NCI-H1694 (cell line): ENCODE measurements at places on chromosomes 5 and 9.

DNA sequence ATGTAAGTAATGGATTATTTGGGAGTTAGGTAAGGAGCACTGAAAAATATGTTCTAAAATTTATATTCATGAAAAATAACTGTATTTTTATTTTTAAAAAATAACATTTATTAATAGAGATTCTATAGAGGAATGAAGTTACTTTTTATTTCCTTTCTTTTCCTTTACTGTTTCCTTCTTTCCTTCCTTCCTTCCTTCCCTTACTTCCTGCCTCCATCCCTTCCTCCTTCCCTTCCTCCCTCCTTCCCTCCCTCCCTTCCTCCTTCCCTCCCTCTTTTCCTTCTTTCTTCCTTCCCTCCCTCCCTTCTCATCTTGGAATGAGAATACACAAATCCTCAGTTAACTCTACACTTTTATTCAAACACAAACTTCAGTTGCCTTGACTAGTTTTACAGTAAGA lies 560.1 kb downstream of the RAB3C start:
- no peak for DNase-seq

DNA sequence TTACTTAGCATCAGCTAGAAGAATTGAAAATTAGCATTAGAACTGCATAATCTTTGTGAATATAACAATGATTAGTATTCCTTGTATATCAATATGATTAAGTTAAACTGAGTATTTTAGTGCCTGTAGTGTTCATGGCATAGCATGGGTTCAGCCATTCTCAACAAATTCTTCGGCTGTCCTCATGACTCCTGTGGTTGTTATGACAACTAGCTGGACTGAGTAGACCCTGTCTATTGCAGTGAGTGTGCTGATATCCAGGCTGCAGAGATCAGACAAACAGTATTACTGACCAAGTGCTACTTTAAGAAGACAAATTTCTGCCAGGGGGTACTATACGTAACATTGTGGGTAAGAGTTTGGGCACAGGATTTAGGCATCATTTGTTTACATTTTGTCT lies 125.9 kb downstream of the NUDT12 start:
- DNase-seq: no peak

GRCh38 chr5:159385536-159385935 lies 55.2 kb upstream of the IL12B start:
- DNase-seq: no peak

GRCh38 chr9:114285166-114285867 lies 37.6 kb upstream of the ORM1 start:
- no peak for DNase-seq

- no peak for DNase-seq
Observed at GRCh38 chr5:176820937-176821336, 10.6 kb downstream of the UNC5A start.

GRCh38 chr9:122396614-122397148 lies 25.9 kb downstream of the PTGS1 start:
- no peak for DNase-seq

DNA sequence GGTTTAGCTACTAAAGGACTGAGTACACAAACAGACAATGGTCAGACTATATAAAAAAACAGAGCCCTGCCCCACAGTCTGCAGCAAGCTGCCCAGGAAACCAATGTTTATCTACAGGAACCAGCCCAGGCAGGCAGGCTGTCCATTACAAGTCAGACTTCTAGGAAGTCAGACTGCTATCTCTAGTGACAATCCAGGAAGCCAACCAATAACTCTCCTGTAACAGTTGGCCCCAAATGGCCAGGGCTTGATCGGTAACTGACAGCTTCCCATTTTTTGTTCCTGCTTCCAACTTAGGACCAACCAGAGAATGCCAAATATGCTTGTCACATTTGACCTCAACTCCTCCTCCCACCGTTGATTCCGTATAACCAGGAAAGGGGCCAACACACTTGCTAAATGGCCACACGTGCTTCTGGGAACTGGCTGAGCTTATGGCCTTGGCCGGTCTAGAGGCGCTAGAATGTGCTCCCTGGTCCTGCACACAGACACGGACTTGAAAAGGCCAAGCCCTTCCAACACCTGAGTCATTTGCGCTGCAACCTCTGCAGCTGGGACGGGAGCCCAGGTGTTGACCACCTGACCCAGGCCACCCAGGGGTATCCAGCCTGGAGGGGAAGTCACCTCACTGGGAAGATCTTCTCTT lies 79.6 kb upstream of the CDK20 start:
- no peak for DNase-seq

DNA sequence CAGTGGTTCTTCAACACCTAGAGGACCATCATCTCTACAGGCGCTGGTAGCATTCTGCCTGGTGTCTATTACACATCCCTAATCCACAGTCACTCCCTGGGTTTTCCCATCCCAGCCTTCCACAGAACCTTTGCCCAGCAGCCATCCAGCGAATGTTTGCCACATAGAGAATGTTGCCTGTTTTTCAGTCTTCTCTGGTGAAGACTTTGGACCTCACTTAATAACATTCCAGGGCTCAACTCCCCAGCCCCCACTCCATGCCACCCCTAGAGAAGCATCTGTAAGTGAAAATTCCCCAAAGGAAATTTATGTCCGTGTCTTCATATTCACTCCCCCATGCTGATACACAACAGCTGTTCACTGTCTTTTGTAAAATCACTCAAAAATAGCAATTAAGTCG lies 249.6 kb downstream of the AOPEP start:
- no peak for DNase-seq

GRCh38 chr5:111914966-111915636 lies 158.1 kb upstream of the NREP start:
- DNase-seq: no peak

DNA sequence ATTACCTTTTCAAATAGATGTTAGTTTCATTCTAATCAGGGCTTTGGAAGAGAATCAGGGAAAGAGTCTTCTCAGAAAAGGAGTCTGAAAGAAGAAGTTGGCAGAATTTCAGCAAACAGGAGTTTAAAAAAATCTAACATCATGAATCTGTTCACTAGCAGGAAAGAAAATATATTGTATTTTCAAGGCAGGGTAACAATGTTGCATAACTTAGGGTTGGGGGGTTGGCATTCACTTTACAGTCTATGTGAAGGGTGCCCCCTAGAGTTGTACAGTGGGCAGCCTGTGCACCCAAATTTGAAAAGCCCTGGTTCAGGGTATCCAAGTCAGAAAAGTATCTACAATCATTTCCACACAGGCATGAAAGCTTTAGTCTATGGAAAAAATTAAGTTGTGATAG lies 348.4 kb upstream of the SLC30A5 start:
- DNase-seq: no peak

GRCh38 chr9:129323376-129323998 lies 145.4 kb upstream of the IER5L start:
- DNase-seq: no peak

DNA sequence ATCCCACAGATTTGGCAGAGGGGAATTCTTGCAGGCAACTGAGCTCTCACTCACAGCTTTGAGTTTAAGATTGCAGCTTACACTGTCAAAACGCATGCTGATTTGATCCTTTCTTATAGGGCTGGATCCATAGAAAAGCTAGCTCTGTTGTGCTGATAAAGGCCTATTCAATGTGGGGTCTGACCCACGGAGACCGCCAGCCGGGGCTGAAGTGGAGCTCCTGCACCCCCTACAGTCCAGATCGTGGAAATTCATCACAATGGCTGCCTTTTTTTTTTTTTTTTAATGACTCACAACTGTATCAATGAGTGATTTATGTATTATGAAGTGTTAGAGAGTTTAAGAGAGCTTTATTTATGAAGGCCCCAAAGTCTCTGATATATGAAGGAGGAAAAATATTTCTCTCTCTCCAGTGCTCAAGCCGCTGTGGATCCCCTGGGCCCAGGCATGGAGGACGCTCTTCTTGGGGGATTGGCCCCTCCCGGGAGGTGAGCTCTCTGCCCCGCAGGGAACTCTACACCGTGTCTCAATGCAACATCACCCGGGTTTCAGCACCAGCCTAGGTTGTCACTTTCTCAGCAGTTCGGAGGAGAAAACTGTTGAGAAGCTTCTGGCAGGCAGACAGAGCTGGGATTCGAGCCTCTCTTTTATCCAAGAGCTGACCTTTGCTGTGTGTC lies 700.2 kb downstream of the IRX1 start:
- DNase-seq: no peak

DNA sequence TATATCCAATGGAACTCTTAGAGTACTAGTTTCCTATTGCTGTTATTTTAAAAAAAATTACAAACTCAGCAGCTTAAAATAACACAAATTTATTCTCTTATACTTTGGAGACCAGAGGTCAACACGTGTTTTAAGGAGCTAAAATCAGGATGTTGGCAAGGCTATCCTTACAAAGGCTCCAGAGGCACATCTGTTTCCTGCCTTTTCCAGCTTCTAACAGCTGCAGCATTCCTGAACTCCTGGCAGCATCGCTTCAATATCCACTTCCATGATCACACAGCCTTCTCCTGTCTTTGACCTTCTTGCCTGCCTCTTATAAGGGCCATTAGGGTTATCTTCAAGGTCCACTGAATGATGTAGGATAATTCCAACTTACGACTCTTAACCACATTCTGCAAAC lies 92.2 kb upstream of the CCNG1 start:
- no peak for DNase-seq

DNA sequence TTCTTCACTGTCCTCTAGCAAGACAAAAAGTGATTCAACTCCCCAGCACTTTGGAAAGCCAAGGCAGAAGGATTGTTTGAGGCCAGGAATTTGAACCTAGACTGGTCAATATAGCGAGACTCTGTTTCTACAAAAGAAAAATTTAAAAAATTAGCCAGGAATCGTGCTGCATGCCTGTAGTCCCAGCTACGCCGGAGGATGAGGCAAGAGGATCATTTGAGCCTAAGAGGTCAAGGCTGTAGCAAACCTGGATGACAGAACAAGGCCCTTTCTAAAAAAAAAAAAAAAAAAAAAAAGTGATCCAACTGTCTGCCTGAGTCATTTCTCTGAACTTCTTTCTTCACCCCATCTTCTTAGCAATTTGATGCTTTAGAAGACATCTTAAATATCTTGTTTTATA lies 12.4 kb downstream of the ITGA2 start:
- DNase-seq: no peak

DNA sequence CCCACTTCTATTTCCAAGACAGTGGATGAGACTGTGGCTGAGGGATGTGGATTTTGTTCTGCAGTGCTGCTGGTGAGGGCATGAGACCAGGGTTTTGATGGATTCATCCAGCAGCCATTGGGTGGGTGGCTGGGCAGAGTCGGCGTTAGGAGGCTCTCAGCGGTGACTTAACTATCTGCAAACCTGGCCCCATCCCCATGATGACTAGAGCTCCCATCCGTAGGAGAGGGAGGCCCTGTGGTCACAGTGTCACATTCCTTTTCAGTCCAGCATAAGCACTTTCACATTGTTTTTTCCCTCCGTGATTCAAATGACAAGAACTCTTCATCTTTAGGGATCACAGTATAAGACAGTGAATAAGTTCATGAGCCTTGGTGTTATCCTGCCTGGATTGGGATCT lies 60.4 kb upstream of the SPRY4 start:
- no peak for DNase-seq

- no peak for DNase-seq
Observed at GRCh38 chr5:103487218-103487617, 75.4 kb downstream of the NUDT12 start.

DNA sequence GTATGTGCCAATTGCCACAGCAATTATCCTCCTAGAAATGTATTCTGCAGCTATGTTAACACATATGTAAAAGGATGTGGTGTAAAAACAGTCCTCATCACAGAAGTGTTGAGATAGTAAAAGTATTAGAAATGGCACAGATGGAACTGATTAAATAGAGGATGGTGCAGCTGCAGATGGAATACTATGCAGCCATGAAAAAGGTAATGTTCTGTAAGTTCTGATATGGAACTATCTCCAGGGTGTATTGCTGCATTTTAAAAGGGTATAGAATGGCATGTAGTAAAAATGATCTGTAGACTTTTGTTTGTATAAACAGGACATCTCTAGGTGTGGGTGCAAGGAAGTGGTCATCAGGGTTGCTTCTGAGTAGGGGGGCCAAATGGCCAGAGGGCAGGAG lies 63.0 kb upstream of the PHYKPL start:
- no peak for DNase-seq

- no peak for DNase-seq
Observed at GRCh38 chr5:56161439-56161823, 71.7 kb downstream of the ANKRD55 start.

GRCh38 chr5:127820910-127821553 lies 117.8 kb downstream of the CCDC192 start:
- DNase-seq: no peak

GRCh38 chr5:58346041-58346440 lies 113.8 kb downstream of the PLK2 start:
- DNase-seq: no peak

GRCh38 chr5:5231576-5231975 lies 91.4 kb downstream of the ADAMTS16 start:
- no peak for DNase-seq

DNA sequence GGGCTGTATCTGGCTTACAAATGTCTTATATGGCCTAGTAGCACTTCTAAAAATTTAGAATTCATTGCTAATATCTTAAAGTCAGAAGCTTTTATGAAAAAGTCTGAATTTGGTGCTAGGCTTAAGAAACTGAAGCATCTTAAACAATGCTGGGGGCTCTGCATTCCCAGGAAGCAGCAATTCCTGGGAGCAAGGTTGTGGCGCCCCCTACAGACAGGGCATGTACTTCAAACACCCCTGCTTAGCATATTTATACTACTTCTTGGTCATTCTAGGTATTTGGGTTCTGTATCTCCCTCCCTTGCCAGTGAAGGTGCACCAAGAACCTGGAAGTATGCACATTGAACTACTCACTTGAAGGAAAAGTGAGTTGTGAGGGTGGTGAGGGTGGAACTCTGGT lies 64.6 kb upstream of the GRIA1 start:
- no peak for DNase-seq

DNA sequence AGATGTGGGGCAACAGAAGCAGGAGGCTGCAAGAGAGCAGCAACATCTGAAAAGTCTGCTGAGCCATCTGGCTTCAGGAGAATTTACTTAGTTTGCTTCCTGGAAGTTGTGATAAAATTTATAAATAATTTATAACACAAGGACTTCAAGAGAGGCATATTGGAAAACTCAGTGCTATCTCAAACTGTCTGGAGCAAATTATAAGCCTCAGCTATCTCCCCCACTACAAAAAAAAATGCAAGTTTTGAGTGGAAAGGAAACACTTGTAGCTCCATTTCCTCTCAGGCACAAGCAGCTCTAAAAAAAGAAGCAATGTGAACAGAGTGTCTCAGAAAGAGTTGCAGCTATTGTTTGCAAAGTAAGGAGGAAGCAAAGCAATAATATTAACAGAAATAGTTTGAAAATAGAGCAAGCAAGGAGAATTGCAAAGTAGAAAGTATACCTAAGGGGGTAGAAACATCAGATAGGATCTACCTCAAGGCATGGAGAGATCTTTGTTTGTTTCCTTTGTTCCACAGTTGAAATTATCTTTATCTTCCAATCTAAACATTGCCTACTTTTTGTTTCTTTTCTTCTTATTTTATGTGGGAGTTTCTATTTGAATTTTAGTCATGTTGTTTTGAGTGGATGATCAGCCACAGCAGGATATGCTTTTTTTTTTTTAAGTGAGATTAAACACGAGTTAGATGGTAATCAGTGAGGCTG lies 55.9 kb upstream of the IL6ST start:
- DNase-seq: no peak

DNA sequence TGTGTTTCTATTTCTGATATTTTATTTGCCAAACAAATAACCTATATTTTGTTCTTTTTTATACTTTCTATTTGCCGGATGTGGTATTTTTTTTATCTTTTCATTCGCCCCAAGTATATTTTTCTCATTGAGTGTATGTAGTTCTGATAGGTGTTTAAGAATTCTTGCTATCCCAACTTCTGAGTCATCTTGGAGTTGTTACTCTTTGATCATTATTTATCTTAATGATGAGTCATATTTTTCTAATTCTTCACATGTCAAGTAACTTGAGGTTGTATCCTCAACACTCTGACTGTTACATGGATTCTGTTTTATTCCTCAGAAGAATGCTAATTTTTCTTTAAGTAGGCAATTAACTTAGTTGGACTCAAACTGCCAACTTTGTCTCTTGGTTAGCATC lies 498.1 kb downstream of the TLE1 start:
- DNase-seq: no peak
